ENCODE measurements at places on chromosomes 5 and 9.

DNA sequence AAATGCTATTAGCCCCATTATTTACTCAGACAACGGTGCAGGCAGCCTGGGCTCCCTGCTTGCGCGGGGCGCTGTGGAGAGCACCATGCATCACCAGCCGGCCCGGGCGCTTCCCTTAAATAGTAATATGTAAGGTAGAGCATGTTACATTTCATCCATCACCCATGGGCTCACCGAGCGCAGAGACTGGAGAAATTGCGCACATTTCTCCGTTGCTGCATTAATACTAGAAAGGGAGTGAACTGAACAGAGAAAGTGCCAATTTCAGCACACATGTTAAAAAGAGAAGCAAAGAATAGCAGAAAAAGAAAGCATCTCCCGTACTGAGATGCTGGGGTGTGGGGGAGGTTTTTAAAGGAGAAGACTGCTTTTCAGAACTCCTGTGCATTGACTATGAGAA is 400.3 kb downstream of the ZSWIM6 start:
- no peak for DNase-seq

DNA sequence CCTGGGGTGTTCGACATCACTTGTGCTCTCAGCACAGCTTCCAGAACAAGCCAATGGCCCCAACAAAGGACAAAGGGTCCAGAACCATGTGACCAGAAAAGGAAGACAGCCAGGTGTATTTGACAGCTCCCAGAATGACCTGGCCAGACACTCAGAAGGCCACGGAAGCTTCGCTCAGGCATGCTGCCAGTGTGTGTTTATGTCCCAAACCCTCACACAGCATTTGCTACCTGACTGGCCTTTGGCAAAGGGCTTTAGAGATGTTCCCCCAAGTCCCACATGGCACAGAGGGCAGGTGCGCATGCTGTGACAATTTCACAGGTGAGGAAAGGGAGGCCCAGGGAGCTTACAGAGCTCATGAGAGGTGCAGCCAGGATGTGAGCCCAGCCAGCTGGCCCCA is 39.5 kb downstream of the MED10 start:
- DNase-seq = no peak

GRCh38 chr9:113471566-113471965 is 8.0 kb downstream of the RGS3 start:
- no peak for DNase-seq

DNA sequence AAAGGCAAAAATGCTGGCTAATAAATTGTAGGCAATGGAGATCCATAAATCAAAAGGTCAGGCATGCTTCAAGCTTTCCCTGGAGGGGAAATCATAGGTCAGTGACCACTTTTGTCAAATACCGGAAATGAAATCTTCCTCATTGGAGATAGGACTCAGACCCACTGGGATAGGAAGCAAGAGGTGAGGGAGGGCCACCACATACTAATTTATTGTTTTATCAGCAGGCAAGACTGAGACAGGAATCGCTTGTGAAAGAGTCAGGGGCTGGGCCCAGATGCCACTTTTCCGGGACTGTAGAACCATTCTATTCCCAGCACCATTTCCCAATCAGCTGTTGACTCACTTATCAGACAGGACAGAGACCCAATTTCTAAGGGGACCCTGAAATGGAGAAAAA is 256.3 kb upstream of the TRIM32 start:
- no peak for DNase-seq

DNA sequence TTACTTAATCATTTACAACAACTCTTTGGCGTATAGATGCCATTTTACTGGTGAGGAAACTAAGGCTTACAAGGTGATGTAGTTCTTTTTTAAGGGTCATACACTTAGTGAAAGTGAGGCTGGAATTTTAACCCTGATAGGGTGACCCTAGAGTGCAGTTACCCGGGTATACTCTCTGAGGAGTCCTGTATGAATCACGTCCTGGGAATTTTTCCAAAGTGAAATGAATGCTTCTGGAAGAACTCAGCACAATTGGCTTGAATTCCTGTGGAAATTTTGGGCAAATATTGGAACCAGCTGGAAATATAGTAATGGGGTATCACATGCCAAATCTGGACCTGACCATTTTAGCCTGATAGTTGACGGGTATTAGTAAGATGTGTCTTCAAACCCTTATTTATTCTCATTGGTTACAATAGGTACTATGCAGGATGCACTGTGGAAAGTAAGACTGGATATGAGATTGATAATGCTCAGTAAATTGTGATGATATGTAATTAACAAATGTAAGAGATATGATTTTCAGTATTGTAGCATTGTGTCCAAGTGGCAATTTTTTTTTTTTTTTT is 14.8 kb downstream of the SUB1 start:
- no peak for DNase-seq

DNA sequence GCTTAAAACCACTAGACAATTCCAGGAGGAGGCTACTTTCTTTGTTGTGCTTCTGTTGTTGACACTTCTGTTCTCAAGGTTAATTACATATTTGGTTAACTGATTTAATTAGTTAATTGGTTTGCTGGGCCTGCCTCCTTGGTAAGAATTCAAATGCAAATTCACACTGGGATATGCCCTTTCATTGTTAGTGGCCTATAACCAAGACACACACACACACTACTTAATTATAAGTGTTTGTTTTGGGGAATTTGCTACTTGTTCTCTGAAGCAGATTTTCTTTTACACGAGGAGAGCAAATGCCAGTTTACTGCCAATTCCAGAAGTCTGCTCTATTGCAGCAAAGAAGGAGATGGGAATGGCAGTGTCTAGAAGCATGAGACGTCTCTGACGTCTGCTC is 101.6 kb upstream of the BASP1 start:
- no peak for DNase-seq

- DNase-seq = no peak
Observed at GRCh38 chr5:148202531-148203203, at the start of gene SPINK6. SPINK6 (plus strand) TSS chr5:148203042; CDS start chr5:148203097, 55 bp downstream.

DNA sequence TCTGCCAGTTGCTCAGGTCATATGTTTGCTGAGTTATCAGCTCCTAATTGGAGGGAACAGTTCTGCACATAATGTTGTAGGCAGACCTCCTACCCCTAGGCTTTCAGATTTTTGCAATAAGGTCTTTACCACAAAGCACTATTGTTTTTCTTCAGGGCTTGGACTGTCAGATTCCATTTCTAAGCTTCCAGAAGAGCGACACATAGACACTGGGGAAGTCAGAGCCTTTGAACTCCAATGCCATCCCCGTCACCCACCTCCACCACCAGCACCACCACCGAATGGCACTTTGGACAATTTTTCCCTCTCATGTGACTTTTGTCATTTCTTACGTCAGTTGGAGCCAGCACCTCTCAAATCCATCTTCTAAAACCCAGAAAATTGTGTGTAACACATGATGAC is 28.3 kb upstream of the SPRY4 start:
- DNase-seq = no peak

GRCh38 chr9:78971540-78971939 is 600.2 kb upstream of the TLE4 start:
- no peak for DNase-seq
